Activated naive CD8-positive, alpha-beta T cell treated with anti-CD3 and anti-CD28 coated beads, Interleukin-2, amount 10 ng/mL, durations not matched to agents 7 days and 5 days (primary cell): ENCODE measurements at places on chromosomes 2 and 18. TPM values are rescaled to one million over a fixed set of nuclear protein-coding genes. Genes with fewer than 3 reads are reported as not detected.

Gene UBXN4
- total RNA-seq = 103 TPM

Gene SLC19A3
- total RNA-seq = not detected

Gene FNDC4
- total RNA-seq = not detected

Gene FOXI3
- not detected for total RNA-seq

DNA sequence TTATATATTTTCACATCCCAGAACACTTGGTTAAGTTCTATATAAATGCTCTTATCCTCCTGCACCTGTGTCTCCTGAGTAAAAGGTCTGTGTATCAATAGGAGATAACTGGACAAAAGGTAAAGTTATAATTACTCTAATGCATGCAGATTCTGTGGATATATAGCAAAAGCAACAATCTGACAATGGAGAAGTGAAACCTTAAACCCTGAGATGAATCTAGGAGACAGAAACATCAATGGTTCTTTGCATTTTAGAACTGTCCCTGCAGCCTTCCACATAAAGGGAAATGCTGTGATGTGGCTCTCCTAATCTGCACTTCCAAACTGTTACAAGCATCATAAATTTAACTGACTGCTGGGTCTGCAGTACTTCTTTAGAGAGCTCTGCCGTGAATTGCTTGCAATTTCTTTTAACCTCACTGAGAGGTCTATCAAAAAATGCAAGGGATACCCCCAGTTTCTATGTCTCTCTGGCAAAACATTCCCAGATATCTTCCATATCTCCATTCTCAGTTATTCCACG, 42.8 kb upstream of the FSIP2 start:
- H3K27me3 ChIP-seq = no peaks in the 10 kb centered on the region
- no peaks in the 10 kb centered on the region for H3K4me1 ChIP-seq
- no peak overlapping the region for H3K4me3 ChIP-seq
- no peak for DNase-seq

DNA sequence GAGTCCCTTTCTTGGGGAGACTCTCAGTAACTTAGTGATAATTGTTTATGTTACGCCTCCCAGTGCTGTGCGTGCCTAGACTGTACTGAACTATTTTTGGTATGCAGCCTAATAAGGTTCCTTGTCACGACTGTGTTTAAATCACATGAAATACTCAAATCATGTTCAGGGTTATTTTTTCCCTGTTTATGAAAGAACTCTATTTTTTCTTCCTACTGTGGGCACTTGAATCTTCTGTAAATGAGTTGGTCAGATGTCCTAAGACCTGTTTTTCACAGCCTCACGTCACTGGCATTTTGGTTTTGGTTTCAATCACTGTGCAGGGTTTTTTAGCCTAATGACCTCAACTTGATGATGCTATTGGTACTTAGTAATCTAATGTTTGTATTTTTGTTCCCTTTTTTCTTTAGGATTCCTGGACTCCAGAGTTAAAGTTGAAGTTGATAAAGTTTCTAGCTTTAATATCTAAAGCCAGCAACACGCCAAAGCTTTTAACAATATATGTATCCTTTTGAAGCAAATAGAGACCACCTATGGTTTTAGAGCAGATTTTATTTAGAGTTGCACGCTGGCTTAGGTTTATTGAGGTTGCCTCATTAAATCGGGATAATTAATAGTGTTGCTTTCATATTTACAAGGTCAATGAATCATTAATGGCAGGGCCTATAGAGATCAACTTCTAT, 24.0 kb downstream of the ARMC9 start:
- peaks cover 2% of the 10 kb centered on the region for H3K36me3 ChIP-seq
- H3K27ac ChIP-seq = no peak overlapping the region
- H3K4me3 ChIP-seq = no peak overlapping the region
- H3K4me1 ChIP-seq = peaks cover 4% of the 10 kb centered on the region
- H3K27me3 ChIP-seq = no peaks in the 10 kb centered on the region
- no peak for DNase-seq

DNA sequence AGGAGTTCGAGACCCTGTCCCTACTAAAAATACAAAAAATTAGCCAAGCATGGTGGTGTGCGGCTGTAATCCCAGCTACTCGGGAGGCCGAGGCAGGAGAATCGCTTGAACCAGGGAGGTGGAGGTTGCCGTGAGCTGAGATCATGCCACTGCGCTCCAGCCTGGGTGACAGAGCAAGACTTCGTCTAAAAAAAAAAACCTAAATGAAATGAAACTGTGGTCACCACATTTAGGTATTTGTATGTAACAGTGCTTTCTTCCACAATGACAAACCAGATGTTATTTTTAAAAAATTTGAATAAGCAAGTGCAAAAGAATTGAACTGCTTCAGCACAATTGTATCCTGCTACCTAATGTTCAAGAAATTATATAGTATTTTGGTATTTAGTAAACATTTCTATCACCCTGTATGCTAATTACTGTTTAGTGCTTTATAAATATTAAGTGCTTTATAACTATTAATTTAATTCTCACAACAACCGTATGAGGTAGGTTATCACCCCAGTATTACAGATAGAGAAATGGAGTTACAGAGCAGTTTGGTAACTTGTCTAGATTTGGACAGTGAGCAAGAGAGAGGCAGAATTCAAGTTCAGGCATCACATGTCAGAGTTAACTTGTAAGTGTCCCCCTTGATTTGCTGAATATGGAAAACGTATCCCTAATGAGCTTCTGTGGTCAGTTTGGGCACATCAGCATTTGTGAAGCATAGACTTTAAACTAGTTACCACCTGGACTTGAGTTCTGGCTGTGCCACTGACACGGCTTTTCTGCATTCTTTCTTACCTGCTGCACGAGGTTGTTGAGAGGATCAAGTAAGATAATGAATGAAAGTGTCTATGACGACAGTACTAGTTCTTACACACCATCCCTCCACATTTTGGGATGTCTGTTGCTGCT, 14.4 kb downstream of the PHLPP1 start:
- H3K4me1 ChIP-seq = no peaks in the 10 kb centered on the region
- H3K36me3 ChIP-seq = no peaks in the 10 kb centered on the region
- H3K27ac ChIP-seq = no peak overlapping the region
- DNase-seq = no peak

GRCh38 chr2:74497777-74498499, 1.5 kb downstream of the LBX2 start:
- H3K27ac ChIP-seq = peak overlapping the region; percentile 42
- peaks cover 3% of the 10 kb centered on the region for H3K36me3 ChIP-seq
- peaks cover 54% of the 10 kb centered on the region for H3K27me3 ChIP-seq
- peak; percentile 64 for DNase-seq
- H3K4me3 ChIP-seq = peak overlapping the region; percentile 87

DNA sequence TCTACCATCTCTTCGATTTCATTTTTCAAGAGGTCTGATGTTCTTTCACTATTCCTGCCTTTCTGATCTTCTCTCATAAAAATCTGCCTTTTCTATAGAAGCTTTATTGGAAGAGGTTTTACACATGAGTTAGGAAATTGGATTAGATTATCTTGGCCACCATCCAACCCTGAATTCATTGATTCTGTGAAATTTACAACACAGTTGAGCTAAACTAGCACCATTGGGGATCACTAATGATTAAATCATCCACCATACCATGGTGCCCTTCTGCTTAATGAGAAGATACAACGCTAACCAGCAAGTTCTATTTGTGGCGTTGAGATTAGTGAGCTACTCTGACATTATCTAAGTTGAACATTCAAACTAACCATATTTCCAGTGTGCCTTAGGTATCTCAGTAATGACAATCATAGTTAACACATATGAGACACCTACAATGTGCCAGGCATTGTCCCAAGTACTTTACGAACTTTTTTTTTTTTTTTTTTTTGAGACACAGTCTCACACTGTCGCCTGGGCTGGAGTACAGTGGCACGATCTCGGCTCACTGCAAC, 17.3 kb upstream of the LBH start:
- peaks cover 12% of the 10 kb centered on the region for H3K4me1 ChIP-seq
- no peaks in the 10 kb centered on the region for H3K36me3 ChIP-seq
- no peaks in the 10 kb centered on the region for H3K27me3 ChIP-seq

GRCh38 chr2:94994063-94994913, 31.2 kb upstream of the MAL start:
- H3K36me3 ChIP-seq = no peaks in the 10 kb centered on the region
- peak overlapping the region; percentile 15 for H3K27ac ChIP-seq
- no peak overlapping the region for H3K4me3 ChIP-seq
- peaks cover 28% of the 10 kb centered on the region for H3K27me3 ChIP-seq
- no peaks in the 10 kb centered on the region for H3K4me1 ChIP-seq

GRCh38 chr2:98693477-98693876, 37.5 kb downstream of the MGAT4A start:
- H3K27ac ChIP-seq = peak overlapping the region; percentile 92
- H3K4me3 ChIP-seq = peak overlapping the region; percentile 46
- no peaks in the 10 kb centered on the region for H3K27me3 ChIP-seq
- DNase-seq = peak; percentile 36

DNA sequence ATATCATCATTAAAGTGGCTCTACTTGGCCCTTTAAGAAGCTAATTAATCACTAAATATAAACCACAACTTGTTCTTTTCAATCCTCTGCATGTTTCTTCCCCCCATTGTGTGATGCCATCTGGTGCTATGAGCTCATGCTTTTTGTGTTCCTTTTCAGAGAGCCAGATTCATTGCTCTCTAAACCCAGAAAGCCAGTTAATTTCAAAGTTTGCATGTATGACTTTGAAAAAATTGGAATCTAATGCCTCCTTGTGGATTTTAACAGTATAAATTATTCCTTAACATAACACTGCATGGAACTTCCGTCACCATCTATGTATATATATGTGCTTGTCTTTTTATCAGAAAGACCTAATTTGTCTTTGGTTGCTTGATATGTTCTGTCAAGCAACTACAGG, 31.1 kb downstream of the TMEM178A start:
- DNase-seq = no peak
- no peak overlapping the region for H3K27ac ChIP-seq
- no peak overlapping the region for H3K4me3 ChIP-seq
- H3K27me3 ChIP-seq = peaks cover 24% of the 10 kb centered on the region
- H3K36me3 ChIP-seq = no peaks in the 10 kb centered on the region

- peaks cover 43% of the 10 kb centered on the region for H3K36me3 ChIP-seq
- H3K27me3 ChIP-seq = no peaks in the 10 kb centered on the region
- no peak overlapping the region for H3K27ac ChIP-seq
These were observed 247.5 kb downstream of the NBAS start for GRCh38 chr2:15313657-15314056.
